ENCODE measurements at places on chromosomes 3 and 15.

- DNase-seq: no peak
Measured at GRCh38 chr3:14605744-14606143, 45.8 kb upstream of the CCDC174 start.

- DNase-seq: no peak
Measured at GRCh38 chr3:141059816-141060215, 8.7 kb downstream of the SPSB4 start.

DNA sequence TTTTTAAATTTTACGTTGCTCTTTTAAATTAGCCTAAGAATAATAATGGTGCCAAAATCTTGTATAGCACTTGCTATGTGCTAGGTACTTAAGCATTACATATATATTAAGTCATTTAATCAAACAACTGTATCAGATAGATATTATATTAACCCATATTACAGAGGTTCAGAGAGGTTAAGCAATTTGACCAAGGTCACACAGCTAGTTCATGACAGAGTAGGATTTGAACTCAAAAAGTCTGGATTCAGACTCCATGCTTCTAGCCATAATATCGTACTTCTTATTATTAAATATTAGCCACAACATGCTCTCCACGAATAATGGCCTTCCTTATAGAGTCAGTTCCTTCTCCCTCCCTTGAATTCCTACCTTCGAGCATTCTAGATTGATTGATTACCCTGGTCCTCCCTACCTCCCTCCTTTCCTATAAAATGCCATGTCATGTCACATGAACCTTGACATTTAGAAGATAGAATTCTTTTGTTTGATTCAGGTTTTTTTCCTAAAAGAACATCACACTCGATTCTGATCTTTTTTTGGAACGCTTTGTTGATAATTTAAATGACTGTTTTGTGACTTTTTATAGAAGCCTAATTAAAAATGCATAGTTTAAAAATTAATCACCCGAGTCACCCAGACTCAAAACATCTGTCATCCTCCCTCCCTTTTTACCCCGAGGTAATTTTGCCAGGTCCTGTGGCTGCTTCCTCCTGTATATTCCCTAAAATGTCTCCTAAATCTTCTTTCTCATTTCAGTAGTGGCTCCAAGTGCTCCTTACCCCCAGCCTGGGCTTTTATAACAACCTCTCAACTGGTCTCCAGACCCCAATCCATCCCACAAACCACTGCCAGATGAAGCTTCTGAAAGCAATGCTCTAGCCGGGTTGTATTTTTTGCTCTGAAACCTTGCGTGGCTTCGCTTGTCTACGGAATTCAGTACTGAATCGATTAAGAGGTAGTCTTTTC is 8.5 kb upstream of the PSMD6 start:
- DNase-seq: no peak

- no peak for DNase-seq
Measured at GRCh38 chr3:186098740-186099139, 10.1 kb downstream of the ETV5 start.

- no peak for DNase-seq
Measured at GRCh38 chr3:191216510-191216909, 17.5 kb downstream of the OSTN start.

DNA sequence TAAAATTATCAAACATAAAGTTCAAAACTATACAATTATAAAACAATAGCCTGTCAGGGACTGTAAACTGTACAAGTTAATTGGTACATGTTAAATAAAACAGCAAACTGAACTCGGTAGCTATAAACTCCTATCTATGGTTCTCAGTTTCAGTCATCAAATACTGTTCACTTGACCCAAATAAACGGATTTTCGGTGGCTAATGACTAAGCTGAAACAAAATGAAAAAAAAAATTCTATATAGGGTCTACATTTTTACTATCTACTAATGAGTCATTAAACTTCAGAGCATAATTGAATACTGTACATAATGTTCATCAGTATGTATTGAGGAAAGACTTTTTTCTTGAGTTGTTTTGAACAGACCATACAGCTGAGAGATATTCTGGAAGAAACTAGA is 6.6 kb downstream of the PROK2 start:
- no peak for DNase-seq

- no peak for DNase-seq
Measured at GRCh38 chr3:197333901-197334639, 35.7 kb upstream of the DLG1 start.

GRCh38 chr3:123385001-123385401 is 63.9 kb downstream of the ADCY5 start:
- DNase-seq: peak; percentile 46

GRCh38 chr3:39744746-39745145 is 64.7 kb upstream of the MYRIP start:
- DNase-seq: no peak

DNA sequence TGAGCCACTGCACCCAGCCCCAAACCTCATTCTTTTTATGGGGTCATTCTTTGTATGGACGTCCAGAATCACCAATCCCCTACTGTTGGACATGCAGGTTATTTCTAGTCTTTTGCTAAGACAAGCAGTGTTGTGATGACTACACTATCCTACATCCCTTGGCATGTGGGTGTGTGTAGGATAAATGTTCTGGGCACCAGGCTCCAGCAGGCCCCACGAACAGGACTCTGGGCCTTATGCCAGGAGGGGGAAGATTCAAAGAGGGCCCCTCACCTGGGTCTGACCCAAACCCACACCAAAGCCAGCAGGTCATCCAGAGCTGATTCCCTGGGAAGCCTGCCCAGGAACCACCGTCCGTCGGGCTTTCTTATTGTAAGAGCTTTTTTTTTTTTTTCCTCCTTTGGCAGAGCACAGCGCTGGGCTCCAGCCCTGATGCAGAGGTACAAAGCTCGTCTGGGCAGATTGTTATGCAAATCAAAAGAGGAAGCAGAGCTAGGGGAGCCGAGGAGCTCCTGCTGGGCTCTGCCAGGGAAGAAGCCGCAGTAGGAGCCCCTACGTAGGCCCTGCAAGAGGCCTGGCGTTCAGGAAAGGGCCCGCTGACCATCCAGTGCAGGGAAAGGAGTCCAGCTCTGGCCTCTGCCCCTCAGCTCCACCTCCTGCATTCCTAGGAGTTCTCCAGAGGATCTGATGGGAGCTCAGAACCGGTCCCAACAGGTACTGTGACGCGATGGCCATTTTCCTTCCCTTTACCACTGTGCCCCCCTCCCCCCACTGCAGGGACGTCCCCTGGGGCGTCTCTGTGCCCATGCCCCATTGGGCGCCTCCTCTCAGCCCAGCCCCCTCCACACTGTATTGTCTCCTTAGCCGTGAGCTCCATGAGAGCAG is 29.0 kb upstream of the FURIN start:
- DNase-seq: peak; percentile 33

DNA sequence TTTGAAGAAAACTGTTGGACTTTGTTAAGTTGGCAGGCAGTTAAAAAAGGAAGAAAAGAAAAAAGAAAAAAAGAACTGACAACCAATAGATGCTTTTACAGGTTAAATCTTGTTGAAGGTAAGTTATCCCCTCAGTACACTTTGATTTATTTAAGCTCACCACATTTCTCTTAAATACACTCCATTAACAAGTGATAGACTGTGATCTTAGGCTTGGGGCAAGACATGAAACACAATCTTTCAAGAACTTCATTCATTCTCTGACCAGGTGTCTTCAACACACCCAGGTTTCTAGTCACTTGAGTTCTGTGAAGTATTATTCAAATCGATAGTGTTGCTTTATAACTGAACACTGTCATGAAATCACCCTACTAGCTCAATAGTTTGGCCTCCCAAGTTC is 751.9 kb downstream of the ROBO1 start:
- DNase-seq: no peak

- DNase-seq: no peak
Measured at GRCh38 chr15:40904552-40905201, 10.4 kb downstream of the VPS18 start.

- no peak for DNase-seq
Measured at GRCh38 chr3:4030624-4031023, 231.4 kb downstream of the LRRN1 start.

DNA sequence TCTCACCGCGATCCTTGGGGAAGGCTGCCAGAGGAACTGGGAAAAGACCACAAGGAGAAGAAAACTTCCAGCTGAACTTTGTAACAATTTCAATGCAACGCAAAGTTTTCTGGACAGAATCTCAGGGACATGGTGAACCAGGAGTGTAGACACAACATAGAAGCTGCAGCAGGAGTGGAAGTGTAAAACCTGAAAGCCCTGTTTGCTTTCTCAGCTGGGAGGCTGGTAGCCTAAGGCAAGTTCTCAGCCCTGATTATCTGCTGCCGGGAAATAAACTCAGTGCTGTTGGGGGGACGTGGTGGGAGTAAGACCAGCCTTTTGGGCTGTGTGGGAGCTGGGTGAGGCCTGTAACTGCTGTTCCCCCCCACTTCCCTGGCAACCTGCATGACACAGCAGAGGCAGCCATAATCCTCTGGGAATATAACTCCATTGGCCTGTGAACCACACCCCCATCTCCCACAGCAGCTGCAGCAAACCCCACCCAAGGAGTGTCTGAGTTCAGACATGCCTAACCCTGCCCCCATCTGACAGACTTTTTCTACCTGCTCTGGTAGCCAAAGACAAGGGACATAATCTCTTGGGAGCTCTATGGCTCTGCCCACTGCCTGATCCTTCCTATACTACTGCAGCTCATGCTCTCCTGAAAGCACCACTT is 106.7 kb downstream of the ZNF621 start:
- no peak for DNase-seq

DNA sequence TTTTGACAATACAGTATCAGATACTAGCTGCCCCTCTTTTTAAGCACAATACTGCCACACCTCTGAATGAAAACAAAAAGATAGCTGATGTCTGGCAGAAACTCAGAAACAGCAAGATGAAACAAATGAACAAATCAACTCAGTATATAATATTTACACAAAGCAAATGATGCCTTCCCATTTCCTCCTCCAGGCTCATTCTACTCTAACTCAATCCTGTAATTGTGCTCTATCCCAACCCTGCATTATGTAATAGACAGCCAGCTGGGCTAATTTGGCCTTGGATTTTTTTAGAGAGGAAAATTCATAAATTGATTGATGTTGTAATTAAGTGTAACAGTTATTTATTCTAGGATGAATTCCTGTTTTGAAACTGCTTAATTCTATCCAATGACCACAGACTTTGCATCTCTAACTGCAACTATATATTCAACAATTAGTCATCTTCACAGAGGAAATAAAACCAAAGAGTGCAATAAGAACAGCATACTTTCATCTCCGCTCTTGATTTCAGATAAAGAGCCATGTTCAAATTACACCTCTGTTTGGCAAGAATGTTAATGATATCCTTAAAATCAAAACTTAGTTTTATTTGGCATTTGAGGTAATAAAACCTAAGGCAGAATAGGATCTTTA is 6.1 kb downstream of the ATG3 start:
- DNase-seq: no peak

DNA sequence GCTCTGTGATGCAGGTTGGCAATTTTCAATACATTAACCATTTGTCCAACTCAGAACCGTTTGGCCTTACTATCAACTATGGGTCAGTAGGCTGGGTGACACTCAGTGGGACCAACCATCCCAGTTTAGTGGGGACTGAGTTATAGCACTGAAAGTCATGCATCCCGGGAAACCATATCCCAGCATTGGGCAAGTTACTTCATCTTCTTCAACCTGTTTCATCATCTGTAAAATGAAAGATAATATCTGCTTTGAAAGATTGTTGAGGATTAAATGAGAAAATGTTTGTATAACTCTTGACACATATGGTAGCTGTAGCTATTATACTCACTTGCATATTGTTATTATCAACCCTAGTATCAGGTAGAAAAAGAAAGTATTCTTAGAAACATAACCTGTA is 11.9 kb downstream of the RAB27A start:
- DNase-seq: no peak

DNA sequence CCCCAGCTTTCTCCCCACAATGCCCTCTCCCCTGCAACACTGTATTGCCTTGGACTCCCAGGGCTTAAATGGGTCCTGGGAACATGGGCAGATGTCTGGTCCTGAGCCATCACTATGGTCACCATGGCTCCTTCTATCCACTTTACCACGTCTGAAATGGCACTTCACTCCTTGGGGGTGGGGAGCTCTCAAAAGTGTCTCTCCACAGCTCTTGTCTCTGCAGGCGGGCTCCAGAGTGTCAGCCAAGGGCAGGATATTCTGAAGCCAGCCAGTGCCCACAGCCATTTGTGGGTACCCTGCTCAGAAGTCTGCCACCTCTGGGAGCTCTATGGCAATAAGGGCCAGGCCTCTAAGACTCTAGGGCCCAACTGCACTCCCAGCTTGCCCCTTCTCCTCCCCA is 163.9 kb downstream of the PPM1L start:
- DNase-seq: no peak

DNA sequence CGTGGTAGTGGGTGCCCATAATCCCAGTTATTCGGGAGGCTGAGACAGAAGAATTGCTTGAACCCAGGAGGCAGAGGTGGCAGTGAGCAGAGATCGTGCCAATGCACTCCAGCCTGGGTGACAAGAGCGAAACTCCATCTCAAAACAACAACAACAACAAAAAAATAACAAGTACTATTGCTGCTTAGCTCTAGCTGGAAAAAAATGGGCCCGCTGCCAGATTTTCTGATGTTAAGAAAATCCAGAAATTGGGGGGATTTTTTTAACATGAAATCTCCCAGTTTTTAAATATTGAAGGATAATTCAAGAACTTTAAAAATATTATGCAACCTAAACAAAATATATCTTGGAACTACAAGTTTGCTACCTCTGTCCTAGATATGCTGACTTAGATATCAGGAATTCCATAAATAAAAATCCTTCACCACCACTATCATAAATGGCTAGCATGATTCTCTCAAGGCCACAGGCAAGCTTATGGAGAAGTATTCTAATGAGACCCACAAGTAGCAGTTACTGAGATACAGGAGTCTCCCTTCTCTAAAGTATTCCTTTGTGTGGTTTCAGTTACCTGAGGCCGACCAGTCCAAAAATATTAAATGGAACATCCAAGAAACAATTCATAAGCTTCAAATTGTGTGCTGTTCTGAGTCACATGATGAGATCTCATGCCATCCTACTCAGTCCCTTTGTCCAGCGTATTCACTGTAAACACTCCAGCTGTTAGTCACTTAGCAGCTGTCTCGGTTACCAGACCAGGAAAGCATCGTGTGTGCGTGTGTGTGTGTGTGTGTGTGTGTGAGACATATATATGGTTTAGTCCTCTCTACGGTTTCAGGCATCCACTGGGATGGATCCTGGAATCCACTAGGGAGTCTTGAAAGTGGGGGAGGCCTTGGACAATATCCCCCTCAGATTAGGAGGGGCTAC is 277.2 kb downstream of the TBL1XR1 start:
- DNase-seq: peak; percentile 58

DNA sequence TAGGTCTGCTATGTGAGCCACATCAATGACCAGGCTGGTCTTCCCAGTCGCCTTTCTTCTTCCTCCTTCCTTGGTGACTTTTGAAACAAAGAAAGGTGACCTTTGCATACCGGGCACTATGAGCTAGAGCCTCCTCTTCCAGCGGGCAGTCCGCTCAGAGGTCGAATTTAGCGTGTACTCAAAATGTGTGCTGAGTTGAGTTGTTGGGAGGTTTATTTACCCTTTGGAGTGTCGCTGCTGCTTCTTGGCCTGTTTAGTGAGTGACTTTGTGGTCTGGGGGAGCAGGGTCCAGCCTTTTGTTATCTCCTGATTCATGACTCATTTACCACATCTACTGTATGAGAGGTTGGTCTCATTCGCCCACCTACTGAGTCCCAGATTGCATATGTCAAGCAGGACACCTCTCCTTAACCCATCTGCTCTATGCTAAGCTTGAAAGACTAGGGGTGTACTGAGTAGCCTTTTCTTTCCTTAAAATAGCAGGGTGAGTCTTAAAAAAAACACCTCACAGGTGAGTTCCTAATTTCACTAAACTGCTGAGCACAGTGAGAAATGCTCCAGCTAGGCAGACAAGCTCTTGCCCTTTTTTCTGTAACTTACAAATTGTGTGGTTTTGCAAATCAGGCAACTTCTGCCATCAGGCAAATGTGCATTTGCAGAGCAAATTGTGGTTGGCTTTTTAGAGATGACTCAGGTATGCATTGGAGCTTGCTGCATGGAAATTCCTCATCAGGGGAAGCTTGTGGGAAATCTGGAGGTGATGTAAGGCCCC is 3.2 kb upstream of the SIAH2 start:
- peak; percentile 60 for DNase-seq

Data from choroid plexus epithelial cell (primary cell).